ENCODE measurements at places on chromosomes 7 and 10.

DNA sequence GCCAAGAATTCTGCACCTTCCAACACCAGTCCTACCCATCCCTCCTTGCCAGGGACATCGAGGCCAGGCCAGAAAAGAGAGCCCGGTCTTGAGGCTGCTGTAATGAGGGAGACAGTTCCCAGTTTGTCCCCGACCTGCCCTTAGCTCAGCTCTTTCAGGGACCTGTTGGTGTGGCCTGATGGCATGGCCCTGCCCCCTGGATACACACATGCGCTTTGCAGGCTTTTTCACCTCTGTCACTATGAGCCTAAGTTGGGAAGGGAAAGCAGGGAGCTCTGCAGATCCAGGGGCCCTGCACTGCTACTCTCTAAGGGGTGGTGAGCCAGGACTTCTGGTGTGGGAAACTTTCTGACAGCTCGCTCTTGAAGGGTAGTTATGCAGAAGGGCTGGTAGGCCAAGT, 2.1 kb downstream of the SCD start:
- no peak for DNase-seq

DNA sequence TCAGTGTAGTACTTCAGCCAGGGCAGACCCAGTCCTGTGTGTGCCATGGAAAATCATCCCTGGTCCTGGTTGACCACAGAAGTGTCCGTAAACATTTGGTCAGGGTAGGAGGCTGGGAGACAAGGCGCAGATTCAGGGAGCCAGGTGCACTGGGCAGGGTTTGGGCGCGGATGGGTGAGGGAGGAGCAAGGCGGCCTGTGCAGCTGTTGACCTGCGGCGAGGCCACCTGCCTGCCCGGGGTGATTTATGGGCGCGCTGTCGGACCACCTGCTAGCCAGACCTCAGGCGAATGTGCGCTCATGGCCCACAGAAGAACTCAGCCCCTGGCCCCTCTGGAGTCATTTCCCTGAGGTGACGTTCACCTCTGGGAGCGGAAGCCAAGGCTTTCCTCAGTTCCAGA, 6.6 kb downstream of the SFRP5 start:
- no peak for DNase-seq

GRCh38 chr10:96639899-96640298, 53.1 kb upstream of the TM9SF3 start:
- DNase-seq, result no peak

- no peak for DNase-seq
Observed at GRCh38 chr10:52424341-52424740, 110.3 kb downstream of the DKK1 start.

GRCh38 chr10:30013757-30014156, 45.6 kb downstream of the JCAD start:
- DNase-seq, result no peak

- DNase-seq, result no peak
Observed at GRCh38 chr10:131258256-131258655, 53.3 kb downstream of the TCERG1L start.

DNA sequence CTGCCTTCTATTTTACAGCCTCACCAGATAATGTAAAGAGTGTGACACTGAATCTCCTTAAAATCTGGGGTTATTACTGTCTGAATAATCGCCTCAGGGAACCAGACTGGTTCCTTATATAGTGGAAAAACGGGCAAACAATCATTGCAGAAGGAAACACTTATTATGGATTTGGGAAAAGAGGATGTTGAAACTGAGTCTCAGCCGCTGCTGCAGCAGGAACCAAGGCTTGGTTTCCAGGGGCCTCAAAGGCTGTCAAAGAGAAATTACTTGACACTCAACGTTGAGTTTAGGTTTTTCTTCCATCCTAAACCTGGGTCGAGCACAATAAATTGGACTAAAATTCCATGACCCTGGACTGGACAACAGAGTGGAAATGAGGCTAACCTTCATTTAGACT, 103.8 kb upstream of the AHR start:
- DNase-seq, result no peak

GRCh38 chr7:86768394-86768793, 124.7 kb downstream of the GRM3 start:
- DNase-seq, result no peak

- no peak for DNase-seq
Observed at GRCh38 chr7:4066206-4066605, 615.9 kb upstream of the FOXK1 start.

- no peak for DNase-seq
Observed at GRCh38 chr7:106767498-106768323, 97.4 kb upstream of the PIK3CG start.

- no peak for DNase-seq
Observed at GRCh38 chr7:139153832-139154231, 44.3 kb upstream of the ZC3HAV1 start.

- DNase-seq, result no peak
Observed at GRCh38 chr10:88386821-88387773, 196.0 kb downstream of the RNLS start.
